ENCODE measurements at places on chromosomes 5 and 9.

- peak; percentile 35 for DNase-seq
These were observed at the start of gene ARHGEF37 for GRCh38 chr5:149581192-149581861. Gene ARHGEF37, plus strand, starts transcription at chr5:149581498. Its CDS starts 16,272 bp downstream, at chr5:149597770.

DNA sequence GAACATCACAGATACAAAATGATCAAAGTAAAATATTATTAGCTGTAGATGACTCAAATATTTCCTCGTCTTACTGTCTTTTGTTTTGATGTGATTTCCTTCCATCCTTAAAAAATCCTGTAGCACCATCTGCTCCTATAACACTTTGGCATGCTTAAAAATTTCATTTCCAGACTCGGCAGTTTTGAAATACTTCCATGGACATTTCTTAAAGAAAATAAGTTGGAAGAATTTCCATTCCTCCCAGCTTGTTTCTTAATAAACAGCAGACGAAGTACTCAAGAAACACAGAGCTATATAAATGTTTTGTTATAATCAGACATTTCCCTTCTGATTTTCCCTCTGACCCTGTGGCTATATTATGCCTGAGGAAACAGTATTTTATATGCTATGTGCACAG is 41.2 kb upstream of the SVEP1 start:
- no peak for DNase-seq

DNA sequence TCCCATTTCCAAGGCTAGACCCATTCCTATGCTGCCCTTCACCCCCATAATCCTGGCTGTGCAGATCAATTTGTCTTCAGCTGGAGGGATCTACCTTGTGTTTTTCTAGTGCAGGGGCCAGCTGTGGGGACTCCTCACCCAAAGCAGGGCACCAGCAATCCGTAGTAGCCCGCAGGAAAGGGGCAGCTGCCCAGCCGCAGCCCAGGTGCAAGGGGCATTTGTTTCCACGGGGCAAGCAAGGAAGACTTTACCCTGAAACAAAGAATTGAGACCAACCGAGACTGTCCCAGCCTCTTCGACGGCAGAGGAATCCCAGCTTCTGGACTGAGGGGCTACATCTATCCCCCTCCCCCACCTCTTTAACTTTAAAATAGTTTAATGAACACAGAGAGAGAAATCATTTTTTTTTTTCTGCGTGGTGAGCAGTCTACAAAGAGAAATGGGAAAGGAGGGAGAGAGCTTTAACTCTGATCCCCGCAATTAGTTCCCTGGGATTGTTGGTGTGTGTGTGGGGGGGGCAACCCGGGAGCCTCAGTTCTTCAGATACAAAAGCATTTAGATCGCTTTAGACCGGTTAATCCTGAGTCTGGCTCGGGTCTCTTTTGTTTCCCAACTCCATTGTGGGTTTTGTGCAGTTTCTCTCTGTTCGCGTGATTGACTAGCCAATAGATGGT is 10.6 kb upstream of the LHX2 start:
- DNase-seq: no peak

GRCh38 chr9:14994738-14995137 is 84.5 kb upstream of the FREM1 start:
- no peak for DNase-seq

DNA sequence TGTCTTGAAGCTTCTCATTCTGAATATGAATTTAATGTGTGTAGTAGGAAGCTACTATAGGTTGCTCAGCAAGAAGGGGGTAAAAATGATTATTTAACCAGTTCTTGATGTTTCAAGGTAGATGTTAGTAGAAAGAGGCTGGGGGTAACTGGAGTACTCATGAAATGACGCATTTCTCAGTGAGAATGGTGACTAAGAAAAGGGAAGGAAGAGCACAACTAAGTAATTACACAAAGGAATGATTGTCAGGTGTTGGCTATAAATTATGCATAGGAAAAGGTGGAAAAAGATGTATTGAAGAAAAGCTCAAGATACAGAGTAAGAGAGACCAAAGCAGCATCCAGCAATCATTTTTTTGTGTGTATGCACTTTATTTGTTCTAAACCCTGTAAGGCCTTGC is 1.4 kb upstream of the PSIP1 start:
- no peak for DNase-seq

- no peak for DNase-seq
These were observed 31.8 kb upstream of the TLR4 start for GRCh38 chr9:117672369-117672768.

GRCh38 chr9:98908897-98909634 is 34.6 kb upstream of the COL15A1 start:
- no peak for DNase-seq

DNA sequence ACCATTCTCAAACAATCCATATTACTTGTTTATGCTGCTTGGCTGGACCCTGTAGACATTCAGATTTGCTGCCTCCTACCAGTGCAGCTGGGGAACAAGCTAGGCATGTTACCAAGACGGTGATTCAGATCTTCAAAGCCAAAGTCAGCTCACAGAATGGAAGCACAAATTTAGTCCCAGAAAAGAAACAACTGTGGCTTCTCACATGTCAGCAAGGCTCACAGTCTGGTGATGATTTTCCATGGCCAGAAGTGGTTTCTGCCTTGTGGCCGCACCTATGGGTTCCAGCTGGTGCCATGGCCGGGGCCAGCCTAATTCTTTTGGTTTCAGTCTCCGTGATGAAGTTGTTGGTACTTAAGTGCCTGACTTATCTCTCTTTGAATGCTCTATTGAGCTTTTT is 182.2 kb downstream of the TMC1 start:
- DNase-seq: no peak

- no peak for DNase-seq
These were observed 175.8 kb upstream of the CHD1 start for GRCh38 chr5:99104538-99105132.

DNA sequence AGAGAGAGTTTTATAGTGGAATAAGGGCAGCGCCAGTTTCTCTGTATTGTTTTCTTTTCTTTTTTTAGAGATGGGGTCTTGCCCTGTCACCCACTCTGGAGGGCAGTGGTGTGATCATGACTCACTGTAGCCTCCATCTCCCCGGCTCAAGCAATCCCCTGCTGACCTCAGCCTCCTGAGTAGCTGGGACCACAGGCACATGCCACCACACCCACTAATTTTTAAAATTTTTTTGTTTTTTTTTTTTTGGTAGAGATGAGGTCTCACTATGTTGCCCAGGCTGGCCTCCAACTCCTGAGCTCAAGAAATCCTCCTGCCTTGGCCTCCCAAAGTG is 119.0 kb downstream of the PIK3R1 start:
- no peak for DNase-seq

GRCh38 chr5:61098251-61098995 is 63.8 kb downstream of the SMIM15 start:
- DNase-seq: no peak

GRCh38 chr9:87500491-87501270 is 3.0 kb downstream of the DAPK1 start:
- no peak for DNase-seq

DNA sequence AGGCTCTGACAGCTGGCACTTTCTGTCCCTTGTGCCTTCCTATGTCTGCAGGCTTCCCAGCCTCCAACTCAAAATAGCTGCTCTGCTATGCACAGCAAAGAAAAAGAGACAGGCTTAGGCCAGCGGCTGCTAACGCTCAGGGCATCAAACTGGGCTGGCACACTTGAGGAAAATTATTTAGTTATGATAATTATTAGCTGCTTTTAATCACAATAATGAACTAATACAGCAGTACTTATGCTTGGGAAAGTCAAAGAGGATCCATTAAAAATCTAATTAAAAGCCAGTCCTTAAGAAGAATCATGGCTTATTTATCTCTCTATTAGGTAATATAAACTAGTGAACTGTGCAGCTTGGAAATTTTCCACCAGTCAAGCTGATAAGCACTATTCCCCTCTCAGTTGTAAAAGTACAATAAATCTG is 233.2 kb downstream of the SLIT3 start:
- no peak for DNase-seq

- no peak for DNase-seq
These were observed 408.9 kb upstream of the MPDZ start for GRCh38 chr9:13688223-13688989.

DNA sequence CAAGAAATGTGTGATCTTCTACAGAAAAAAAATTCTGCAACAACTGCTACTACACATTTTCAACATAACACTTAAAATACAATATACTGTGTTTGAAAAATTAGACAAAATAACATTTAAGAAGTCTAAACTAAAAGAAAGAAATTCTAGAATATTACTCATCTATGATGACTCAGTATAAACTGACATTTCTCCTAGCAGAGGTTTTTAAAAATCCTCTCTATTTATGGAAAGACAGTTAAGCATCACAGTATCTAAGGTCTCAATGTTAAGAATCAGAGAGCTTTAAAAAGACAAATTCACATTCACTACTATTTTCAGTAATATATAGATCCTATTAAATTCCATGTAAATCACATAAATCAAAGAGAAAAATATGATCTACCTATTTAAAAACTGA is 61.3 kb downstream of the NR2F1-AS1 start:
- DNase-seq: no peak

DNA sequence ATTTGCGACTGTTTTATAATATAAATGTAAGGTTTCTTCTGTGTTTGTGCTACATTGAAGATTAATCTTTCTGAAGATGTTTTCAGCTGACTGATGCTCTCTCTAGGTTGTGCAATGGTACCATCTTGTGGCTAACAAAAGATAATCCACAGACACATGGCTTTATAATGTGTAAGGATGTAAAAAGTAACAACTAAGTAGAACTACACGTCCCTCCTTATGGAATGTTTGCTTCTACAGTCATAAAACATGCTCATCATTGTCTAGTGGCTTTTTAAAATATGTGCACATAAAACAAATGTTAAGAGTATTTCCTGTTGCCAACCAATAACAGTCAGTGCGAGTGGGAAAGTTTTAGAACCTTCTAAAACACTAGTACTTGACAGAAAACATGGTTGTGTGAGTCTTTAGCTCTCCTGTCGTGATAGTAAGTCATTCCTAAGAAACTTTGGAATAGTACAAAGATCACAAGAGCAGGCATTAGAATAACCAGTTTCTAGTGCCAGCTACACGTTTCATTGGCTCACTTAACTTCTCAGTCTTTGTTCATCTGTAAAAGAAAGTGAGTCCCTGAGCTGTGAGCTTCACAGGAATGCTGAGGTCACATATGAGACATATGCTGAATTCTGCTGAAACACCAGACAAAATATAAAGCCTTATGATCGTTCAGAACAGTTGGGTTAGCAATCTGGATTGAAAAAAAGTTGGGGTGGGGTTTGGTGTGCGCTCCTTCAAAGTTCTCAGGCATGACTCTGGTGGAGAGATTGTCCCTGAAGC is 75.7 kb upstream of the GLIS3 start:
- DNase-seq: no peak

GRCh38 chr5:108858959-108859358 is 111.3 kb downstream of the FER start:
- no peak for DNase-seq

DNA sequence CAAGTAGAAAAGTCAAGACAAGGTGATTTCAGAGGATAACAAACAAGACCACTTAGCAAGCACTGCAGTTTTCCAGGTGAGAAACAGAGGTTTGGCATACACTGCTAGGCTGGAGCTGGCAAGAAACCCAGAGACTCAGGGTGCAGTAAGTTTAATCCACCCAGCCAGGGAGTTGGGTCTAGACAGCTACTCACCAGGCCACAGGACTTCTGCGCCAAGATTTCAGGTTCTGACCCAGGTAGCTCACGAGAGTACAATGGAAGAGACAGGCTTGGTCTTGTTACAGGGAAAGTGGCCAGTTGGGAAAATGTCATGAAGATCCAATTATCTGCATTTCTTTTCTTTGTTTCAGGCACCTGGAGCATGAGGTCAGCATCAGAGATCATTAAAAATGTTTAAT is 9.8 kb downstream of the SMIM23 start:
- no peak for DNase-seq

DNA sequence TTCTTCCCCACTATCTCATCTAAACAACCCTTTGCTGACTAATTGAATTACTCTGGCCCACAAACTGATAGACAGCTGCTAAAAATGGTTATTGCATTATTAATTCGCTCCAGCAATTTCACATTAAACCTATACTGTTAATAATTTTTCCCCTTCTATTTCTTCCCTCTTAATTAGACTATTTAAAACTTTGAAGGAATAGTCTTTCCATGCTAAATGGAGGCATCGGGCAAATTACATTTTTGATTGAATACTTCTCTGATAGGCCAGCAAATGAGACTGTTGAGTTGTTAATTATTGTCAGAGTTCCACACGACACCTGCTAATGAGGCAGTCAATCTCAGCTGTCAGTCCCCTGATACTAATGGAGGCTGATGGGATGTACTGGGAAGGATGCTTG is 242.5 kb downstream of the TRIM32 start:
- no peak for DNase-seq

GRCh38 chr5:68658810-68659372 is 434.9 kb upstream of the SLC30A5 start:
- no peak for DNase-seq

GRCh38 chr5:157222506-157223230 is 42.0 kb downstream of the ITK start:
- peak; percentile 68 for DNase-seq

- no peak for DNase-seq
These were observed 947.8 kb downstream of the NR2F1-AS1 start for GRCh38 chr5:92633176-92633575.

DNA sequence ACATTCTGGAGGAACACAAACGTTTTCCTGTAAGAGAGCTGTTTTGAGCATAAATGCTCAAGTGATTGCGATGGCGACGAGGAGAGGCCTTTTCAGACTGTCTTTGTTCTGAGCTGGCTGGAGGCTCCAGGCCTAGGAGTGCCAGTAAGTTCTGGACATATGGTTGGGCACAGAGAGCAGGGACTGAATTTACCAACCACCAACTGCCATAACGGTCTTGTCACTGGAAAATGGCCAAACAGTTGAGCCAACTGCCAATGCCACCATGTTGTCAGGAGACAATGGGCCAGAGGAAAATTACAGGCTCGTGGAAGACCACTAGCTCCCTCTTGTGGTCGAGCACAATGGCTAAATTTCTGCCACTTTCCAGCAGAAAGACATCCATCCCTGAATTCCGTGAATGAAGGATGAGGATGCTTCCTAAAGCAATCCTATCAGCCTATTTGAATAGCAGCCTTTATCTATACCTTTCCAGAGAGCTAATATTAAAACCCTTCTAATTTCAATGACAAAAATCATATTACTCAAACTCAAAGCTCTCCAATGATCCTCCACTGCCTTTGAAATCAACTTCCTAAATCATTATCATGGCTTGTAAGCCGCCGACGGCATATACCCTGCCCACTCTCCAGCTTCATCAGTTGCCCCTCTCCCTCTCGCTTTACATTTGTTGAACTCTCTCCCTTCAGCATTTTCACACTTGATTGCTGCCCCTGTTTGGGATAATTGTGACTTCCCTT is 66.9 kb upstream of the GLIS3 start:
- peak; percentile 11 for DNase-seq

DNA sequence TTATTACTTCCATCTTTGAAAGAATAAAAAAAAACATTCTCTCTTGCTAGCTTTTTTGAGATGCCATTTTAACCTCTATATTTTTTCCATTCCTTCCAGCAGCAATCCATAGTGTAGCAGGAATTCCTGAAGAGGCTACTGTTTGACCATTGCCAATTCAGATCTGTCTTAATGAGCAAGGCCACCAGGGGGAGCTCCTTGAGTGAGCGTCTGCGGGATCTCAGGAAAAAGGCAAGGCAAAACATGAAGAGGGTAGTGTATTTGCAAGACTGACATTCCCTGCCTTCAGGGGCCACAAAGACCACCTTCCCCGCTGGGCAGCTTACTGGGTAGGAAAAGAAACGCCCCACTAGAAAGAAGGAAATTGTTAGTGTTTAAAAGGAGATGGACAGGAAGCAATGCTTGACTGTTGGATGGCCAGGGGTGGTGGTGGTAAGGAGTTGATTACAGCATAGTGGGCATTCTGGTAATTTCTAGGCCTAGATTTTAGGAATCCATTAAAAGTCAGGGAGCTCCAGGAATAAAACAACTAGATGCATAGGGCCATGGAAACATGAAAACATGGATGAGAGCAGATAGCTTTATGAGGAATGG is 206.6 kb upstream of the HAPLN1 start:
- peak; percentile 2 for DNase-seq

GRCh38 chr5:165538065-165538464 is 2032.6 kb downstream of the MAT2B start:
- no peak for DNase-seq
